ENCODE measurements at places on chromosomes 13 and 19.

DNA sequence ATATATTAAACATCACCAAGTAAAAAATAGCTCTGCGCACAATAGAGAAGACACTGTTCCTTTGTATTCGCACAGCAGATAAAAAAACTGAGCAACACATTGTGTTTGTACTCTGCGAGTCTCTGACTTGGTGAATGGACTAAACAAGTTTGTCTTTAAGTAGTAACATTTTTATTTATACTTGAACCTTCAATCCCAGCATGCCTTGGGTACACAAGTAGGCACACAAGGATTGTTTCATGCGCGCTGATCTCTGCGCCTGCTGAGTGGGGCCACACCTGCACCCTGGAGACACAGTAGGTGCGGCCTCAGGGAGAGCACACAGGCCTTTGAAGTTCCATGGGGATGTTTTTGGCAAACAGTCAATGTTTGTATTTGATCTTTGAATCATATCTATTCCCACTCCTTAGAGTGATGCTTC lies 318.9 kb downstream of the MYO16 start:
- DNase-seq = no peak

DNA sequence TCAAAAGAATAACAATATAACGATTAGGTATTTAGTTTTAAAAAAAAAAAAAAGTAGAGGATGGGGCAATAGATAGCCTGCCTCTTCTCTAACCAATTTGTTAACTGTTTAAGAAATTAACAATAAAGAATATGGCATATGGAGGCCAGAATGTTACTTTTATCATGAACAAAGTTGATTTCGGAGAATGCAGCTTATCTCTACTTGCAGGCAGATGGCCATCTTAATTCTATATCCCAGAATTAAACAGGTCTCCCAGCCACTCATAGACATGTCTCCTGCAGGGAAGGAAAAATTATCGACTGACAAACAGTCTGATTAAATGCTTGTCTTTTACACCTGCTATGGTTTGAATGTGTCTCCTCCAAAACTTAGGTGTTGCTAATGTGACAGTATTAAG lies 96.6 kb downstream of the SLC25A15 start:
- no peak for DNase-seq

- no peak for DNase-seq
Observed at GRCh38 chr13:86760620-86761019, 910.6 kb upstream of the SLITRK5 start.

DNA sequence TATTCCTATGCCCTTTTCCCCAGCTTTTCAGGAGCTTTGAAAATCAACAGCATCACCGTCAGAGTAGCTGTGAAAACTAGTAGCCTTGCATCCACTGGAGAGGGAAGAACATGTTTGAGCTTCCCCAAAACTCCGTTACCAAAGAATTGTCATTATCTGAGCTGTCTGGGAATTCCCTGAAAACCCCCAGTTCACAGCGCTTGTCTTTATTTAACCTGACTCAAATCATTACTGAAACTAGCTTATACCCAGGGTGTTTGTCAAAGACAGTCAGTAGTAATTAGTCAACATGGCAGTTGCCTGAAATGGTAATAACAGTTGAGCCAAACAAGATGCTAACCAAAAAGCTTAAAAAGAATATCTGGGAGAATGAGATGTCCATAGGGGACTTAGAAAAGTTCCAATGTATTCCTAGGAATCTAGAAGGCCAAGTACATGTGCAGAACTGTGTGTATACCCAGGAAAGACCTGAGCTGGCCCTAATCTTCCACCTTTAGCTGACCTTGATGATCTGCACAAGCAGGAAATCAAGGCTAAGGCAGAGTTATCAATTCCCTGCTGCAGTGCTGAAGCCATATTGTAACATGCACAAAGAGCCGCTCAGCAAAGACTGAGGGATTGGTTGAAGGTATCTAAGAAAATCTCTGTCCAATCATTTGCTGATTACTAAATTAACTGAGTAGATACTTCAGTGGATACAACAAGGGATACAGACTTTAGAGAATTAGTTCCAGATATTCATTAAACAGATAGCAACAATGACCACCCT lies 130.8 kb downstream of the KL start:
- DNase-seq = no peak

GRCh38 chr13:39578821-39579291 lies 24.1 kb downstream of the LHFPL6 start:
- DNase-seq = no peak

- DNase-seq = no peak
Observed at GRCh38 chr13:97976610-97977521, 23.4 kb downstream of the IPO5 start.
